ENCODE measurements at places on chromosomes 6 and 20. TPM values are rescaled to one million over a fixed set of nuclear protein-coding genes. Genes with fewer than 3 reads are reported as not detected.

The PREP gene
- 15.8 TPM for total RNA-seq

The BPIFA1 gene
- total RNA-seq = not detected

The LINC00237 gene
- total RNA-seq = not detected

The SRMS gene
- not detected for total RNA-seq

The GTSF1L gene
- not detected for total RNA-seq

The FAM184A gene
- total RNA-seq = 0.11 TPM

The RPL10A gene
- 907 TPM for total RNA-seq

The OR2J3 gene
- total RNA-seq = not detected

The GGTLC1 gene
- not detected for total RNA-seq

The DEFB124 gene
- total RNA-seq = not detected

The PNLDC1 gene
- total RNA-seq = not detected

The MMP24 gene
- 1.7 TPM for total RNA-seq

The ZNF391 gene
- total RNA-seq = 1.5 TPM

The SLPI gene
- not detected for total RNA-seq

The RCAN2 gene
- not detected for total RNA-seq

The IL17F gene
- total RNA-seq = not detected

The SPINT4 gene
- not detected for total RNA-seq

The CST1 gene
- not detected for total RNA-seq

The WFDC10B gene
- not detected for total RNA-seq

The SLC22A3 gene
- 2.7 TPM for total RNA-seq

The CNKSR3 gene
- total RNA-seq = 11.0 TPM

The BPIFB2 gene
- total RNA-seq = not detected

The PLAGL2 gene
- total RNA-seq = 5.6 TPM

The GCNT2 gene
- 0.79 TPM for total RNA-seq

The FRMD1 gene
- not detected for total RNA-seq

All from placental epithelial cell (primary cell).